Mesenteric fat pad (tissue), 1 donor: ENCODE measurements at places on chromosomes 12 and 14.

DNA sequence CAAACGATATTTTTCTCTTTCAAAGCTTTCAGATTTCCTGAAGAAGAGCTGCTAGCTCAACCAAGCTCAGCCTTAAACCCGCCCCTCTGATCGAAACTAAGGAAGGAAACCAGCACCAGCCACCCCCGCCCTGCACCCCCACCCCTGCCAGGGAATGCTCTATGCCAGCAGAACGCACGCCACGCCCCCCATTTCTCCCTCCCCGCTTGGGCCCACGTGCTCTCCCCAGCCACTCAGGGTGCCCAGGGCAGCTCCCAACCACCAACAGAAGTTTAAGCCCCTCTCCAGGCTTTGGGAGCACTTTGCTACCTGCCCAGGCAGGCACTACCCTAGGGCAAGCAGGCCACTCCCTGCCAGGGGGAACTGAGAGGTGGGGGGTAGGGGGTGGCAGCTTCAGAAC lies 18.8 kb upstream of the KRT78 start:
- no peak for DNase-seq

GRCh38 chr12:12007713-12008231 lies 63.0 kb upstream of the BCL2L14 start:
- DNase-seq: no peak

GRCh38 chr12:45130881-45131281 lies 80.0 kb upstream of the DBX2 start:
- no peak for DNase-seq

GRCh38 chr12:45475594-45475993 lies 253.9 kb upstream of the ARID2 start:
- no peak for DNase-seq

DNA sequence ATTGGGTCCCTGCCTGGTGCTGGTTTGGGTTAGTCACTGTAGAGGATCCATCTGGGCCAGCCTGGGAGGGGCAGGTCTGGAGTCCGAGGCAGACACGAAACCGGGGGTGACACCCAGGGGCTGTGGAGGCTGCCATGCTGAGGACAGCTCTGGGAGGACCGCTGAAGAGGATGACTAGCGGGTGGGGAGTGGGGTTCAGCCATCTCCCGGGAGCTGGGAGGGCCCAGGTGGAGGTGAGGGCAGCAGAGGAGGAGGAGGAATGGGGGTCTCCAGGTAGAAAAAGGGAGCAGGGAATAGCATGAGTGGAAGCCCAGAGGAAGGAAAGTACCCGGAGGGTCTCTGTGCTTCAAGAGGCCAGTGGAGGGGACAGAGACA lies 4.0 kb upstream of the DIO3 start:
- DNase-seq: no peak

DNA sequence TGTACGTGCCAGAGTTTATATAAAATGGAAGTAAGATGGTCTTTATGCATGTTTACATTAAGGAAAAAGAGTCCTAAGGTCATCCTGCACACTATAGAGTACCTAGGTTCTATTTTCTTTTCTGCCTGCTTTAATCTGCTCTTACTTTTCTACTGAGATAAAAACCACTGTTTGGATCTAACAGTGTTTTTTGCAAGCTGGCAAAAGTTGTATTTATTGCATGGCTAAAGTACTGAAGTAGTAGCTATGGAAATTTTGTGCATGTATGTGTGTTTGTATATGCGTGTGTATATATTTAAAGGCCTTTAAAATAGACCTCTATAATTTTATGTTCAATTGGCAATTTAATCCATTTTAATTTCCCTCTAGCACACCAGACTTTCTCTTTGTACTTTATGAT lies 98.3 kb upstream of the CPSF6 start:
- DNase-seq: no peak

DNA sequence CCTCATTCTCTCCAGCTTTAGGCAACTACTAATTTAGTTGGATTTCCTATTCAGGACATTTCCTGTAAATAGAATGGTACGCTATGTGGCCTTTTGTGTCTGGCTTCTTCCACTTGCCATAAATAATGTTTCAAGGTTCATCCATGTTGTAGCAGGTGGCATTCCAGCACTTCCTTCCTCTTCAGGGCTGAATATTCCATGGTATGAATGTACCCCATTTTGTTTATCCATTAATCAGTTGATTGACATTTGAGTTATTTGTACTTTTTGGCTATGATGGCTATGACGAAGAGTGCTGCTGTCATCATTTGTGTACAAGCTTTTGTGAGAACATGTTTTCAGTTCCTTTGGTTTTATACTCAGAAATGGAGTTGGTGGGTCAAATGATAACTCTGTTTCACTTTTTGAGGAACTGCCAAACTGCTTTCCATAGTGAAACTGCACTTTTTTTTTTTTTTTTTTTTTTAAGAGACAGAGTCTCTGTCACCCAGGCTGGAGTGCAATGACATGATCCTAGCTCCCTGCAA lies 6.5 kb upstream of the CDK2AP1 start:
- DNase-seq: no peak

- no peak for DNase-seq
Measured at GRCh38 chr12:90244232-90244631, 535.6 kb upstream of the ATP2B1 start.

- DNase-seq: no peak
Measured at GRCh38 chr12:107330831-107331431, 237.6 kb upstream of the CRY1 start.

GRCh38 chr12:108721824-108722223 lies 9.5 kb downstream of the CORO1C start:
- DNase-seq: no peak

DNA sequence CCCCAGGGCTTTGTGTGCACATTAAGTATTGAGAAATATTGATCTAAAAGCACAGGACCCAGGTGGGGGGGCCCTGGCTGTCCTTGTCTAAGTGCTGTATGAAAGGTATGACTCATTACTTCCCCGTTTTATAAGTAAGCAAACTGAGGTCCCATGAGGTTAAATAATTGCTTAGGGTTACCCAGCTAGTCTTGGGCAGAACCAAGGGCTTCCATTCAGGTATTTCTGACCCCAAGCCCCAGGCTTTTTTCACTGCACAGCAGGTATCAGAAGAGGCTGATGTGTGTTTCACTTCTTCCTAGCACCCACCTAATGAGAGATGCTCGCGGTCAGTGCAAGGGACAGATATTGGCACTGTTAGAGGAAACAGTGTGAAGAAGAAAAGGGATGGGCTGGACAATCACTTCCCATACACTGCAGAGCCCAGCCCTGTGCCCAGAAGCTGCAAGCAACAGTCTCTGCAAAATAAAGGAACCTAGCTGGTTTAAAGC lies 4.7 kb upstream of the TC2N start:
- DNase-seq: no peak

DNA sequence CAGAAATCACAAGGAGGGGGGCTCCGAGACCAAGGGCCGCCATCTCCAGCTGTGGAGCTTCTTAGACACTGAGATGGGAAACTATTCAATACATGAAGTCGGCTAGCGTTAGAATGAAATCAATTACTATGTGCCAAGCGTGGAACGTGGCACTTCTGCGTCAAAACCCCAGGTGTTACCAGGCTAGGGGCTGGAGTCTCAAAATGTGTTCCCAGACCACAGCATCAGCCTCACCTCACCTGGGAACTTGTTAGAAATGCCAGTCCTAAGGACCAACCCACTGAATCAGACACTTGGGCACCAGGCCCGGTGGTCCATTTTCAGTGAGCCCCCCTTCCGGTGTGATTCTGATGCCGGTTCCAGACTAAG lies 5.0 kb upstream of the SETD1B start:
- DNase-seq: no peak

DNA sequence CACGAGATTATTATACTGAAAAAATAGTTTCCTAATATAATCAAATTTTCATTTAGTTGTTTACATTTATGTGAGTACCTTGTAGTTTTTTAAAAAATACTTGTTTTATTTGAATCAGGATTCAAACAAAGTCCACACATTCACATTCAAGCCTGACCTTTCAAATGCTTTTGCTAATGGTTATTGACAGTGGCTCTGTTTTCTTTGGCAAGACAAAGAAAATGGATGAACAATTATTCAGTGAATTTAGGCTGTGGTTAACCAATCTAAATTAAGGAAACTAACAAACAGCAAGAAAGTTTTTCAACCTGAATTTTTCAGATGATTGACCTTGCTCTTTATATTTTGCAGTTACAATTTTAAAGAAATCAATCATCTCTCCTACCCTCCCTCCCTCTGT lies 9.7 kb downstream of the SLC4A8 start:
- no peak for DNase-seq

DNA sequence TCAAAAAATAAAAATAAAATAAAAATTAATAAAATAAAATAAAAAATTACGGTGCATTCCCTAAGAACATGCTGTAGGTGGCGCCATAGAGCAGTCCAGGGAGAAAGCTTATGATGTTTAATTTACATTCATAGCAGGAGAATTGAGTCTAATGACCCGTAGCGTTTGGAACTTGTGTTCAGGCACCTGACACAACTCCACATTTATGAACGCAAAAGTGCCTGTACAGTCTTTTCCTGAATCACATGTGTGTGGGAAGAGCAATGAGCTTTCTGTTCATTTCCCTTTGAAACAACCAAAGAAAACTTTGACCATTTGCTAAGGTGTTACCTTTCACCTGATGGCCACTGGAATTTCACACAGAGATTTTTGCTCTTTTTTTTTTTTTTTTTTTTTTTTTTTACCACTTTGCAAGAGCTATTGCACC lies 60.6 kb upstream of the KCNA1 start:
- DNase-seq: no peak

GRCh38 chr14:32383364-32384009 lies 54.4 kb downstream of the AKAP6 start:
- no peak for DNase-seq

GRCh38 chr14:35384455-35385041 lies 20.0 kb downstream of the NFKBIA start:
- DNase-seq: no peak

DNA sequence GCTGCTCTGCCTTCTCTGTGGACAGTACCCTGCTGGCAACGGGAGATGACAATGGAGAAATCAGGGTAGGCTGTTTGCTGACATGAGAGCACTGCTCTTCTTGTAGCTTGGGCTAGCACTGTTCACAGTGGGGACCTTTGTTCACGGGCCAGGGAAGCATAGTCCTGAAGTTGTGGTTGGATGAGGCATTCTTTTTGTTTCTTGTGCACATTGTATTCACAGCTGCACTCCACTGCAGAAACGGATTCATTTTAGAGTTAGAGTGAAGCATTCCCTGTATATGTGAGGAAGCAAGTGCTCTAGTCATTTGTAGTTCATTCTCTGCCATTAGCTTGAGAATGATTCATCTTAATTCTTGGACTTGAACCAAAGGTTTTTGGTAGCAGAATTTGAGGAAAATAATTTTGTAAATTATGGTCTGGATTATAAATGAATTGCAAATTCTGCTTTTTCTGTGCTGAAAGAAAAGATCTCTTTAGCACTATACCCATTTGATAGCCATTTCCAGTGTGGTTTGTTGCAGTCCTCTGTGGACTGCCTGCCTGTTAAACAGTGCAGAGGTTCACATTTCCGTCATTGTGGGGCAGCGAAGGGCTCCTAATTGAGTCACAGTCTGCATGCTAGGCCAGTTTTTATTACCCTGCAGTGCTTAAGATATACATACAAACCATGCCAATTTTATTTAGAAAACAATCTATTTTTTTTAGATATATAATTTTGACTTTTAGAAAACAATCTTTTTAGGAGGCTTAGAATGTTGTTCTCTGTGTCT lies 80.6 kb downstream of the APAF1 start:
- no peak for DNase-seq

- no peak for DNase-seq
Measured at GRCh38 chr14:36405589-36406274, 85.3 kb upstream of the MBIP start.

DNA sequence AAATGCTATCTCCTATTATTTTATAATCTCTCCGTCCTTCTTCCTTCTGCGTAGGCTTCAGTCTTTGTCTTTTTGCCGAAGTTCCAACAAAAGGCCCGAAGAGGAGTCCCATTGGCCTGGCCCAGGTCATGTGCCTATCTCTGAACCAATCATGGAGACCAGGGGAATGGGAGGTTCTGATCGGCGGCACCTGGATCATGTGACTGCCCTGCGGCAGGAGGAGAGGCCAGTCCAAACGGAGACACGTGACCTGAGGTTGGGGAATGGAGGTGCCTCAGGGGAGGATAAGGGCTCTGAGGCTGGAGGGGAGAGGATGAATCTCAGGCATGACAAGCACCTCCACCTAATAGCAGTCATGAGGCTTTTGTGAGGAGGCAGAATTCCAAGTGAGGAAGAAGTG lies 86.0 kb downstream of the AACS start:
- DNase-seq: no peak

- no peak for DNase-seq
Measured at GRCh38 chr14:100726550-100727085, at the start of gene DLK1. Gene DLK1 (plus strand): TSS chr14:100726892. CDS start chr14:100727069, 177 bp downstream.

GRCh38 chr12:123834845-123835244 lies 72.7 kb downstream of the DNAH10 start:
- DNase-seq: no peak

DNA sequence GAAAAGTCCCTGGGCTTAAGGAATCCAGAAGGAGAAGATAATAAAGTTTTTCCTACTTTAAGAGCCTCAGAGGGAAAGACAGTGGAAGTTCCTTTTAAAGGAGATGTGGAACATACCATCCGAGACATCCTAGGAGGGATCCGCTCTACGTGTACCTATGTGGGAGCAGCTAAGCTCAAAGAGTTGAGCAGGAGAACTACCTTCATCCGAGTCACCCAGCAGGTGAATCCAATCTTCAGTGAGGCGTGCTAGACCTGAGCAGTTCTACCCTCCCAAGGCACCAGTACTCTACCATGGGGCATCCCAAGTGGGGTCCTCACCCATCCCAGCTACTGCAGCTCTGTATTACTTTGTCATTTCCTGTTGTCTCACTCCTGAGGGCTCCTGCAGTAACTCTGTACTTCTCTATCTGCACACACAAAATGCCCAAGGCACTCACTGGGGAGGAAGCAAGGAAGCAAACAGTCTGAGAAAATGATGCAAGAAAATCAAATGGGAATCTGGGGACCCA lies 3.8 kb downstream of the TINF2 start:
- peak; percentile 37 for DNase-seq

- no peak for DNase-seq
Measured at GRCh38 chr12:54523637-54524036, 25.8 kb upstream of the PDE1B start.

GRCh38 chr12:57005980-57006808 lies at the start of gene ZBTB39:
Gene ZBTB39 (minus strand): TSS chr12:57006546. CDS start chr12:57004917, 1,629 bp downstream.
- no peak for DNase-seq

GRCh38 chr12:48998497-48999353 lies 450 bp downstream of the DDN start:
- DNase-seq: no peak
